ENCODE measurements at places on chromosomes 4 and X.
A peak's percentile ranks its signal among the peaks of the same experiment; 100 is the strongest.

- peak; percentile 22 for DNase-seq
These were observed 5.1 kb downstream of the AP1S2 start for GRCh38 chrX:15849555-15849954.

- DNase-seq = no peak
These were observed 308.0 kb downstream of the DHRSX start for GRCh38 chrX:2192584-2193272.

- no peak for DNase-seq
These were observed 95.0 kb downstream of the ARX start for GRCh38 chrX:24920769-24921168.

GRCh38 chr4:5478697-5479096 lies 229.7 kb downstream of the EVC2 start:
- no peak for DNase-seq

DNA sequence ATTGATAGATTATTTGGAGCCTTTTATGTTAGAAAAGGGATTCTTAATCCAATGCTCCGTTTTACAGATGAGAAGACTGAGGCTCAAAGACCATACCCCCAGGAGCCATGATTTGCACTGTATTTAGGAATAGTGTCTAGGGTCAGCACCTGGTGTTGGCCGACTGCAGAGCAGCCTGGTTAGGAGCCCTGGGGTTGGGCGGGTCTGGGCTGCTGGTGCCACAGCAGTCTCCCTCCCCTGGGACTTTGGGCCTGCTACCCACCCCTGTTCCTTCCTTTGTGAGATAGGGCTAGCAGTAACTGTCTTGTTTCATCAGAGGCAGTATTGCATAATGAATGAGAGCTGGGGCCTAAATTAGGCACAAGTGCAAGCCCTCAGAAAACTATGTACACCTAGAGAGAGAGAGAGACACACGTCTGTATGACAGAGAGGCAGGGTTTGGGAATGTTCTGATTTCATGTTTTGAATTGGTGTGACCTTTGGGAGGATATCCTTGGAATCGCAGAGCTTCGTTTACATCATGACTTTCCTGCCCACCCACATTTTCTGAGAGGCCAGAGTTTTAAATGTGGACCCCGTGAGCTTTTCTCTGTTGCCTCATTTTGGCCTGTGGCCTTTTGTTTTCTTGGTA lies 111.7 kb downstream of the PTTG2 start:
- no peak for DNase-seq

- DNase-seq = no peak
These were observed 242.4 kb downstream of the NDST4 start for GRCh38 chr4:114870987-114871386.

DNA sequence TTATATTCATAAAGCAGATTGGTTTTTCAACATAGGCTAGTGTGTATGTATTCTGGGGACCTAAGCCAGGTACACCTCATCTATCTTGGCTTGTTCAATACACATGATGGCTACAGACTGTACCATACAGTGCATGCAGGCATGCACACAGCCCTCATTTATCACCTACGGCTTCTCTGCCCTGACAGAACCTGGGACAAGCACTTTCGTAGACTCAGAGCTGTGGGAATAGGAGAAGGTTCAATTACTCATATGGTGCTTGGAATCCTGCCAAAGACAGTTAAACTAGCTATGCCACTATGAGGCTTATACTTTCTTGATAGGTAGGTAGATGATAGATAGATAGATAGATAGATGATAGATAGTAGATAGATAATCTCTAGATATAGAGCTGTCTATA lies 457.2 kb downstream of the GALNTL6 start:
- no peak for DNase-seq

DNA sequence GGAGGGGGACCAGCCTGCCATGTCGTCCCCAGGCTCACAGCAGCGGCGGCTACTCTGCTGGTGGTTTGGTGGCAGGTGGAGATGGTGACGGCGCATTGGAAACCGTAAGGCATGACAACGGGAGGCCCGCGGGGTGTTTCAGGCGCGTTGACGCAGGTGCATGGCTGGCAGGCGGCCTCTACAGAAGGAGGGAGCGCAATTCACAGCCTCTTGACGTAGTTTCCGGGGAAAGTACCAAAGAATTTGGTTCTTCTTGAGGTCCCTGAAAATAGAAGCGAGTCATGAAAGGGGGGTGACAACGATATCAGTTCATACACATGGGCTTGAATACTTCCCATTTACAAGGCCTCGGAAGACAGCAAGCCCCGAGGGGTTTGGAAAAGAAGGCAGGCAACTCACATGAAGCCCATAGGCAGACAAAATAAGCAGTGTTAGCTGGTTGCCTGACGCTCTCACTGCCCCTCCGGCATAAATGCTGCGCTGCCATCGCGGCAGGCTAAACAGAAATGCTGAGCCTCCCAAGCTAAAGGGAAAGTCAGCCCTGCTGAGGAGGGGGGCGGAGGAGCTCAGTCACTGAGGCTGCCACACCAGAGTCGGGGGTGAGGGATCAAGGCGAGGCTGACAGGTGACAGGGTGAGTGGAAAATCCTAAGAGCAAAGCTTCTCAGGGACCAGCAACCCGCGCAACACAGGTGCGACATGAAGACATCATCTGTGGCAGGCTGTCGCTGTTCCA lies 52.3 kb upstream of the PDLIM3 start:
- peak; percentile 52 for DNase-seq

DNA sequence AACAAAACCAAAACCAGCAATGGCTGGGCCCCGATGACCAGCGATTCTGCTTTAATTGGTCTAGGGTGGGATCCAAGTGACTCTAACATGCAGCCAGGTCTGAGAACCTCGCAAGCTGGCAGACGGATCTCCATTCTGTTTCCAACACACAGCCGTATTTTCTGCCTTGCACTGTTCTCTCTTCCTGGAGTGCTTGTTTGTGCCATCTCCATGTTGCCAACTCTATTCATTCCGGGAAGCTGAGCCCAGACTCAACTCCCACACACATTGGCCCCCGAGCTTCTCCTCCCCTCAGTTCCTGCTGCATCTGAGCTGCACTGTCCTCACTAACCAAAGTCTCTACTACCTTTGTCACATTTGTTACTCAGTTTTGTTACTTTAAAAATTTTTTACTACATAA lies 35.6 kb downstream of the GEMIN8 start:
- DNase-seq = no peak

- DNase-seq = peak; percentile 71
These were observed 112.6 kb downstream of the PHKA2 start for GRCh38 chrX:18871161-18871890.

- no peak for DNase-seq
These were observed 297.3 kb downstream of the DHX15 start for GRCh38 chr4:24287096-24287495.

DNA sequence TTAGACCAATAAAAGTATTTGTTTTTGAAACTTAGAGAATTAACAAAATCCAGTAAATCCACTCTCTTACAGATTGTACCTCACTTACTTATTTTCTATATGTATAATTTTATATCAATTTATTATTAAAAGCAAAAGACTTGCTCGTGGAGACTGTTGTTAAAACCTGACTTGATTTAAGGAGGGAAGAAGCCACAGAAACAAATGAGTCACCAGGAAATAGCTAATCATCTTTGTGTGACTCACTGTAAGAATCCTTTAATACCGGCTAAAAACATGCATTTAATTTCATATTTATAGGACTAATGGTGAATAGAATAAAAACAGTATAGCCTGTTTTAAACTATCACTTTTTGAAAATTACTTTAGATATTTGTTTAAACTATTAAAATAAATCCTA lies 29.9 kb upstream of the UBE2NL start:
- DNase-seq = no peak

GRCh38 chr4:37439809-37440474 lies 195.4 kb downstream of the NWD2 start:
- DNase-seq = no peak

- DNase-seq = peak; percentile 93
These were observed 59.2 kb upstream of the PAGE5 start for GRCh38 chrX:55160685-55161552.

GRCh38 chr4:37968747-37969146 lies 8.5 kb downstream of the PTTG2 start:
- DNase-seq = no peak

DNA sequence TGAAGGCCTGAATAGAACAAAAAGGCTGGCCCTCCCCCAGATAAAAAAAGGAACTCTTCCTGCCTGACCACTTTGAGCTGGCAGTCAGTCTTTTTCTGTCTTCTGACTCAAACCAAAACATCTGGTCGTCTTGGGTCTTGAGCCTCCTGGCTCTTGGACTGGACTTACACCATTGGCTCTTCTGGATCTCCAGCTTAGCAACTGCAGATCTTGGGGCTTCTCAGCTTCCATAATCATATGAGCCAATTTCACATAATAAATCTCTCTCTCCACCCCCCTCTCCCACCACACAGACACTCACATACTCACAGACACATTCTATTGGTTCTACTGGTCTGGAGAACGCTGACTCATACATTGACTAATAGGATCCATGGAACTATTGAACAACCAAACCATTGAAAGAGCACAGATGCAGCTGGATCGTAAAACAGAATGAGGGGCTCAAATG lies 15.6 kb upstream of the CWH43 start:
- DNase-seq = no peak

- peak; percentile 1 for DNase-seq
These were observed 1497.3 kb downstream of the STIM2 start for GRCh38 chr4:28357990-28358389.

GRCh38 chrX:11462136-11462535 lies 168.9 kb downstream of the AMELX start:
- no peak for DNase-seq

- no peak for DNase-seq
These were observed 65.4 kb downstream of the ANKRD17 start for GRCh38 chr4:73193155-73193554.

DNA sequence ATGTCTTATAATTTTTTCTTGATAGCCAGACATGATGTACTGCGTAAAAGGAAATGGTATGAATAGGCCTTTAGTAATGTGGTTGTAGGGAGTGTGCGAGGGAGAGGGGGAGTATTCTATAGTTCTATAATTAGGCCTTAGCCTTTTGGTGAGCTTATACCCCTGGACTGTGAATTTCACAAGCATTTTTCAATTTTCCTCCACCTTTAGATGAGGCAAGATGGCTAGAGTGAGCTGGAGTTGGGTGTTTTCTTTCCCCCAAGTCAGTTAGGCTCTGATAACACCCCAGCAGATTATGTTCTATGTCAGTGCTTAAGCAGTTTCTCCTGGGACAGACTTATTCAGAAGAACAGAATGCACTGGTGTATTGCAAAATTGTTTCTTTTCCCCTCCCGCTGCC lies 210.2 kb upstream of the NPY2R start:
- DNase-seq = no peak

- no peak for DNase-seq
These were observed 29.2 kb downstream of the MSN start for GRCh38 chrX:65696613-65697012.

GRCh38 chr4:186650401-186651180 lies 73.1 kb downstream of the FAT1 start:
- DNase-seq = no peak

- peak; percentile 33 for DNase-seq
These were observed 586 bp downstream of the BCAP31 start for GRCh38 chrX:153723351-153724251.

- no peak for DNase-seq
These were observed 80.4 kb downstream of the CT47B1 start for GRCh38 chrX:120795301-120795700.

- DNase-seq = peak; percentile 18
These were observed 507 bp downstream of the MFAP3L start for GRCh38 chr4:170025523-170026252.

GRCh38 chrX:79366873-79367749 lies at the start of gene ITM2A:
Gene ITM2A, minus strand, starts transcription at chrX:79367334. Its CDS starts 119 bp downstream, at chrX:79367215.
- peak; percentile 16 for DNase-seq

- no peak for DNase-seq
These were observed 189.1 kb downstream of the SLC7A11 start for GRCh38 chr4:138052806-138053632.

DNA sequence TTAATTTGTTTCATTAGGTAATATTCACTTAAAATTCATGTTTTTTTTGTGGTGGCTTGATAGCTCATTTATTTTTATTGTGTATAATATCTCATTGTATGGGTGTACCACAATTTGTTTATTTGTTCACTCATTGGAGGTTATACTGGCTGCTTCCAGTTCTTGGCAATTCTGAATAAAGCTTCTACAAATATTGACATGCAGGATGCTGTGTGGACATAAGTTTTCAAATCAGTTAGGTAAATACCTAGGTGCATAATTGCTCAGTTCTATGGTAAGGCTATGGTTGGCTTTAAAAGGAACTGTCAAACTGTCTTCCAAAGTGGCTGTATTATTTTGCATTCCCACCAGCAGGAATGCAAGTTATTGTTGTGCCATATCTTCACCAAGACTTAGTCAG lies 504.5 kb upstream of the GALNTL6 start:
- DNase-seq = no peak

GRCh38 chr4:140757232-140757630 lies 1.0 kb upstream of the TBC1D9 start:
- no peak for DNase-seq

DNA sequence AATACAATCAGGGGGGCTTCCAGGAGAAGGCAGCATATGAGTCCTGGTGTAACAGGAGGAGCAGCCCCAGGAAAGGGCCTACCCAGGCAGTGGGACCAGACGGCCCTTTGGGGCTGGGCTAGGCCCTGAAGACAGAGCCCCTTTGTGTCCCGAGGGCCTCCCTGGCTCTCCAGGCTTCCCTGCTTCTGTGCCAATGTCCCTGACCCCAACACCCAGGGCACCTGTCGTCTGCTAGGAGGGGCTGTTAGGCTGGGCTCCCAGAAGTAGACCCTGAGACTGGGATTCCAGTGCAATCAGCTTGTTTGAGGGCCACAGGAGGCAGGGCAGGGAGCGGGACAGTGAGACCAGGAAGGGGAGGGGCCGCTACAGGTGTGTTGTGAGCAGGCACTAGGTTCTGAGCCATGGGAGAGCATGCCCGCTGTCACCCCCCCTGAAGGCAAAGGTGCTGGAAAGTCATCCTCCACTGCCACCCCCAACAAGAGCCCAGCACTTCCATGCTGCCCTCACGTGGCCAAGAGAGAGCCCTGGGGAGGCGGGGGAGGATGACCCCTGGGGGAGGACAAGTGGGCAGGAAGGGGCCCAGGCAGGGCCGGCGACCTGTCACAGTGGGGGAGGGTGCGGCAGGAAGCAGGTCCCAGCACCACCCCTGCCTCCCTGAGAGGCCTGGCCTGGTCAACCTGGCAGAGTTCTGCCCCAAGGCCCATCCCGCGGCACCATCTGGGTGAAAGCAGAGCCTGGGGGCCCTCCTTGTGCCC lies 64.8 kb downstream of the ADRA2C start:
- DNase-seq = no peak

- DNase-seq = no peak
These were observed 13.4 kb downstream of the ADH1C start for GRCh38 chr4:99339172-99339571.

DNA sequence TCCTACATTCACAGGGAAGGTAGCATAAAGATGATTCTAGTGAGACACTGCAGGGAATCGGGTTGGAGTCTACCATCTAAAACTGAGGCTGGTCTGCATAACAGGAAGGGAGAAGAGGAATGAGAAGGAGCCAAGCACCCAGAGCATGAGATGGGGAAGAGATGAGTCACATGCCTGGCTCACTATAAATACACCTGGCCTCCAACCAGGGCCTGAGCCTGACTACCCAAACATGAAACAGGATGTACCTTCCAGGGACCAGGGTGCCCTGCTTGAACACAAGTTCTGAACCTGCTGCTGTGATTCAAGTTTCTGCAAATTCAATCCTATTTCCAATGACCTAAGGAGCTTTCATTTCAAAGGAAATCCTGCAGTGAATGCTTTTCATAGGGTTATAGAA lies 24.9 kb downstream of the CD99L2 start:
- DNase-seq = no peak

All from lung (tissue), 17 donors.